ENCODE measurements at places on chromosomes 5 and 9. TPM values are rescaled to one million over a fixed set of nuclear protein-coding genes. Genes with fewer than 3 reads are reported as not detected.

GRCh38 chr9:6924988-6925563, 167.3 kb downstream of the KDM4C start:
- H3K36me3 ChIP-seq: peaks cover 15% of the 10 kb centered on the region
- no peak overlapping the region for H3K27ac ChIP-seq
- peaks cover 32% of the 10 kb centered on the region for H3K4me1 ChIP-seq
- DNase-seq: no peak
- no peaks in the 10 kb centered on the region for H3K27me3 ChIP-seq
- H3K4me3 ChIP-seq: no peak overlapping the region

- DNase-seq: no peak
- H3K36me3 ChIP-seq: no peaks in the 10 kb centered on the region
- no peaks in the 10 kb centered on the region for H3K4me1 ChIP-seq
- no peaks in the 10 kb centered on the region for H3K27me3 ChIP-seq
- H3K4me3 ChIP-seq: no peak overlapping the region
Observed at GRCh38 chr5:22938362-22938761, 85.2 kb upstream of the CDH12 start.

- no peak overlapping the region for H3K4me3 ChIP-seq
- no peak overlapping the region for H3K27ac ChIP-seq
- H3K27me3 ChIP-seq: no peaks in the 10 kb centered on the region
- no peaks in the 10 kb centered on the region for H3K4me1 ChIP-seq
Observed at GRCh38 chr5:104955479-104955878, 1392.9 kb upstream of the NUDT12 start.

- DNase-seq: no peak
- no peak overlapping the region for H3K27ac ChIP-seq
- H3K4me1 ChIP-seq: no peaks in the 10 kb centered on the region
- H3K4me3 ChIP-seq: no peak overlapping the region
- peaks cover 2% of the 10 kb centered on the region for H3K27me3 ChIP-seq
- H3K36me3 ChIP-seq: no peaks in the 10 kb centered on the region
Observed at GRCh38 chr5:178515776-178516503, 74.3 kb downstream of the COL23A1 start.

DNA sequence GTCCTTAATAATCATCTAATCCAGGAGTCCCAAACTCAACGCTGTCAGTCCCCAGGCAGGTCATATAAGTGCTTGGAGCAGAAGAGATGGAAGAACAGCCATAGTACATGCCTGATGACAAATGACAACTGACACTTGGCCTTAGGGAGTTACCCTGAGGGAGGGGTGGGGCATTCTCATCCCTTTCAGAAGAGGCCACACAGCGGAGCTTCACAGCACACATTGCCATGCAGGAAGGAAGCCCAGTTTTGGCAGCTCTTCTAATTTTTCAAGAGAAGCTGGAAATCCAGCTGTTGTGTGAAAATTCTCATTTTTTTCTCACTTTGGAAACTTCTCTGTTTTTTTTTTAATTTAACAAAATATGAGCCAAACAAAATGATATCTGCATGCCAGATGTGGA, 89.0 kb downstream of the ASTN2 start:
- H3K27me3 ChIP-seq: no peaks in the 10 kb centered on the region
- no peak overlapping the region for H3K27ac ChIP-seq
- no peaks in the 10 kb centered on the region for H3K36me3 ChIP-seq
- H3K4me1 ChIP-seq: no peaks in the 10 kb centered on the region
- H3K4me3 ChIP-seq: no peak overlapping the region

GRCh38 chr5:148492351-148492750, 108.6 kb downstream of the FBXO38 start:
- H3K4me1 ChIP-seq: no peaks in the 10 kb centered on the region
- H3K27me3 ChIP-seq: peaks cover 29% of the 10 kb centered on the region
- H3K27ac ChIP-seq: no peak overlapping the region
- no peaks in the 10 kb centered on the region for H3K36me3 ChIP-seq
- no peak overlapping the region for H3K4me3 ChIP-seq
- no peak for DNase-seq

DNA sequence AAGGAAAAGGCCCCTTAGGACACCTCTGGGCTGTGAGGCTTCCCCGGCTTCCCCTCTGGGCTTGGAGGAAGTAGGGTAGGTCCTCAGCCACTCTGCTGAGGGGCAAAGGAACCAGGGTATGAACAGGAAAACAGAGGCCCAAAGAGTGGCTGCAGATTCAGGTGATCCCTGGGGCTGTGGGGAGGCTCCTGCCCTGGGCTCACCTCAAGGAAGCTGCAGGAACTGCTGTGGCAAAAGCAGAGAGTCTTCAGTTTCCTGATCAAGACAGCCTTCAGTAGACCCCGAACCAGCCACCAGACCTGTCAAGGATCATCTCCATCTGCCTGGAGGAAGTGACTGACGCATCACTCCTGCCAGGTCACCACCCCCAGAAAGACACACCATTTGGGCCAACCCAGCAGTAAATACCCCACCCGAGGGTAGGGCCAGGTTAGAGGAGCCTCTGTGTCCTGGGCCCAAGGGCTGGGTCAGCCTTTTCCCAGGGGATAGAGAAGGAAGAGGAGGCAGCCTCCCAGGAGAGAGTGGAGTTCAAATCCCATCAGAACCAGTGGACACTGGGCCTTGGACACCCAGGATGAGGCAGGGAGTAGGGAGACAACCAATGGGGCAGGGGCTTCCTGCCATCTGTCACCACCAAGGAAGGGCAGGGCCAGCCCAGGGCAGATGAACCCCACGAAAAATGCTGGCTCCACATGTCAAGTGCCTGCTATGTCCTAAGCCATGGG, 5.8 kb upstream of the ST6GALNAC6 start:
- peaks cover 4% of the 10 kb centered on the region for H3K36me3 ChIP-seq
- peak overlapping the region; percentile 88 for H3K4me3 ChIP-seq
- peaks cover 42% of the 10 kb centered on the region for H3K4me1 ChIP-seq
- no peaks in the 10 kb centered on the region for H3K27me3 ChIP-seq

DNA sequence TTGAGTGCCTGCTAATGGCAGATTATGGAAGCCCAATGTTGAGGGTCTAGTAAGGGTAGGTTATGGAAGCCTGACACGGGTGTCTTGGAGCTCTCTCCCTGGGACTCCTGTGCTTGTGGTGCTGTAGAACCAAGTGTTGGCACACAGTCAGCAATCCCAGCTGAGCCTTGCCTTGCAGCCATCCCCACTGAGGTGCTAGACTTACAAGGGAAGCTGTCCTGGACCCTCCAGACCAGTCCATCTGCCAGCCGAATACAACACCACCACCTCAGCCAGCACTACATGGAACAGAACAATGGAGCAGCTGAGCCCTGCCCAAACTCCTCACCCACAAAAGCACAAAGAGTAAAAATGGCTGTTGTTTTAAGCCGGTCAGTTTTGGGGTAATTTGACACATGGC, 90.5 kb upstream of the DNAH5 start:
- peaks cover 4% of the 10 kb centered on the region for H3K4me1 ChIP-seq
- H3K36me3 ChIP-seq: no peaks in the 10 kb centered on the region
- H3K27me3 ChIP-seq: peaks cover 8% of the 10 kb centered on the region
- H3K27ac ChIP-seq: no peak overlapping the region

DNA sequence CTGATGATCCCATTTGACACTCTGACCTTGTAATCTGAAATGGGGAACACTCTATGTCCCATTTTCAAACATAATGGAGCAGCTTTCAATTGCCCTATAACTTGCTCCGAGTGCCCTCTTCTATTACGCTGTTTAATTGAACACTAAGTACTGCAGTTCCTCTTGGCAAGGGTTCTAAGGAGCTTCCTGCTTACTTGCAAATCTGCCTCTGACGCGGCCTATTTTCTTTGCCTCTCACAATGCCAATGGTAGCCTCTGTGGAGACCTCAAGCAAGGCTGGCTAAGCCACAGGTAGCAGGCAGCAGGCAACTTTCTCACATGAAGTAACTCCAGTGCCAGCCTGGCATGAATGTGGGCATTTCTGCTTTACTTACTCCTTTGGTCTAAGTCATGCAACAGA, 443.4 kb upstream of the TRPC7 start:
- H3K4me3 ChIP-seq: no peak overlapping the region
- H3K4me1 ChIP-seq: peaks cover 2% of the 10 kb centered on the region
- H3K36me3 ChIP-seq: no peaks in the 10 kb centered on the region

DNA sequence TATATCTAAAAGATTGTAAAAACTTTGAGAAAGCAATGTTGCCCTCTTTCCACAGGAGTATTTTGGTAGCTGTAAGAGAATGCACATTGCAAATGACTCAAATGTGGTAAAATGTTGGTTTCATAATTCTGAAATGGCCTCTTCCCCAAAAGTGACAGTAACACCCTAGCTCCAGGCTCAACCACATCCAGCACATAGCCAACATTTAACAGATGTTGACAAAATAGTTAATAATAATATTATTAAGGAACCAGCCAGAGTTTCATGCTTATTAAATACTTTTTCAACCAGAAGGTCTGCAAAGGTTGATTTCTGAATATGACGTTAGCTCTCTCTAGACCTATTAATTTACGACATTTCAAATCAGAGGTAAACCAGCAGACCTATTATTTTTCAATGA, 1.3 kb downstream of the ANXA1 start:
- peak overlapping the region; percentile 88 for H3K27ac ChIP-seq
- peaks cover 70% of the 10 kb centered on the region for H3K4me1 ChIP-seq
- H3K36me3 ChIP-seq: peaks cover 12% of the 10 kb centered on the region
- H3K27me3 ChIP-seq: no peaks in the 10 kb centered on the region

DNA sequence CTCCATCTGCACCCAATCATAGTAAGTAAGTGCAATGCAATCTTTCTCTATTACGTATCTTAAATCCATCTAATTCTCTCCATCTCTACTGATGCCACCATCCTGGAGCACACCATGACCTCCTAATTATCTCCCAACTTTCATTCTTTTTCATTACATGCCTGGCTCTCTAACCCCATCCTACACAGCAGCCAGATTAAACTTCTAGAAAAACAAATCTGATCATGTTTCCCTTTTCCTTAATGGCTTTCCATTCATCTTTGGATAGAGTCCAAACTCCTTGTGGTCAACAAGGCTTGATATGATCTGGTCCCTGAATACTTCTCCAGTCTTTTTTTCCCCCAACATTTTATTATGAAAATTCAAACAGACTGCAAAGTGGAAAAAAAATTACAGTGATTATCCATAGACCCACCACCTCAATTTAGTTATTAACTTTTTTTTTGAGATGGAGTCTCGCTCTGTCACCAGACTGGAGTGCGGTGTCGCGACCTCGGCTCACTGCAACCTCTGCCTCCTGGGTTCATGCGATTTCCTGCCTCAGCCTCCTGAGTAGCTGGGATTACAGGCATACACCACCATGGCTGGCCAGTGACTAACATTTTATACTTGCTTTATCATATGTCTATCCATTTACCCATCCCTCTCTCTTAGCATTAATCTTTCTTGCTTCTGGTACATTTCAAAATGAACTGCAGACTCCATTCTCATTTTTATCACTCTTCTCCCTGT, 5.2 kb downstream of the PPP2R2B start:
- H3K27ac ChIP-seq: no peak overlapping the region
- no peak for DNase-seq
- no peak overlapping the region for H3K4me3 ChIP-seq
- H3K27me3 ChIP-seq: peaks cover 27% of the 10 kb centered on the region

DNA sequence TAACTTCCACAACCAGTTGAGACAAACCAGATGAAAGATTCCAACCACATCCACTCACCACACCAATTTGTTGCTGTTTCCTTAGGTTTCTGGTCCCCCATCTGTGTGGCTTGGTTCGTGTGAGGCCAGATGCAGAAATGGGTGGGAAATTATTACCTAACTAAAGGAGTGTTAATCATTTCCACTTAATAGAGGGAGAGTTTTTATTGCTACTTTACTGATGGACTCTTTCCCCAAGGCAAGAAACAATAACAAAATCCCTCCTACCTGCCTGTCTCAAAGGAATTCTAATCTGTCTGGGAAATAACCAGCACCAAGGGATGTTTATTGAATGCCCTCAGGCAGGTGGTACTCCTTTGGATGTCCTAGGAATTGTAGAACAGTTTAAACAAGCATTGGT, 76.3 kb downstream of the TMEM167A start:
- no peak overlapping the region for H3K4me3 ChIP-seq
- H3K27ac ChIP-seq: no peak overlapping the region
- no peaks in the 10 kb centered on the region for H3K36me3 ChIP-seq

Gene PCDHB7
- total RNA-seq: not detected

Gene IFNA13
- not detected for total RNA-seq

Gene PHF2
- total RNA-seq: 22.4 TPM

Gene IL3
- 71.3 TPM for total RNA-seq

Gene DNAJC25
- 7.1 TPM for total RNA-seq

Gene TBC1D2
- total RNA-seq: 1.8 TPM

Gene SOX30
- total RNA-seq: not detected

Gene CDK9
- total RNA-seq: 79.1 TPM
